Glutamatergic neuron (in vitro differentiated cells): ENCODE measurements at places on chromosomes 2 and 18. TPM values are rescaled to one million over a fixed set of nuclear protein-coding genes. Genes with fewer than 3 reads are reported as not detected.

Gene STPG4
- 1.3 TPM for total RNA-seq

Gene MAP2
- total RNA-seq: 177 TPM

Gene RASGRP3
- total RNA-seq: not detected

Gene PXDN
- 226 TPM for total RNA-seq

Gene CCDC102B
- 8.1 TPM for total RNA-seq

Gene AGBL5
- 17.3 TPM for total RNA-seq

Gene CFAP53
- 0.22 TPM for total RNA-seq

Gene HOXD12
- not detected for total RNA-seq

Gene FAP
- not detected for total RNA-seq

Gene KCNIP3
- 7.3 TPM for total RNA-seq

Gene RAB6D
- not detected for total RNA-seq

Gene PID1
- total RNA-seq: 5.3 TPM

Gene SCG2
- 38.7 TPM for total RNA-seq

Gene ABCB11
- not detected for total RNA-seq

Gene ASB18
- not detected for total RNA-seq

Gene MAP3K20
- total RNA-seq: 0.76 TPM
